CD4-positive, alpha-beta T cell treated with Interleukin-1 beta for 1 hour (primary cell): ENCODE measurements at places on chromosomes 3 and 15.
A peak's percentile ranks its signal among the peaks of the same experiment; 100 is the strongest.

GRCh38 chr3:11445883-11446282 lies 173.7 kb downstream of the ATG7 start:
- no peak for DNase-seq

- DNase-seq, result no peak
Measured at GRCh38 chr3:15714448-15714847, 83.3 kb downstream of the ANKRD28 start.

GRCh38 chr3:170909129-170909903 lies 879 bp upstream of the EIF5A2 start:
- DNase-seq, result no peak

DNA sequence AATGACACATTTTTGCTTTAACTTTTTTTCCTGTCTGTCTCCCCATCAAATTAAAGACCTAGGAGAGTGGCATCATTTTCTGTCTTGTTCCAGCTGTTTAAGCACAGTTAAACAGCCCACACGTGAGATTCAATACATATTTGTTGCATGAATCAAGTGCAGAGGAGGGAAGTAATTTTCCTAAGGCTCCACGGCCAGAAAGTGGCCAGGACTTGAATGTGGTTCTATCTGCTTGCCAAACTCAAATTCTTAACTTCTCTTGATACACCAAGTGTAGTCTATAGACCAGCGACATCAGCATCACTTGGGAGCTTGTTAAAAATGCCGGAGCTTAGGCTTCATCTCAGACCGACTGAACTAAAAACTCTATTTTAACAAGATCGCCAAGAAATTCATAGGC lies 724.8 kb upstream of the CFAP20DC start:
- no peak for DNase-seq

- DNase-seq, result no peak
Measured at GRCh38 chr3:98701071-98701675, 62.0 kb upstream of the ST3GAL6 start.

DNA sequence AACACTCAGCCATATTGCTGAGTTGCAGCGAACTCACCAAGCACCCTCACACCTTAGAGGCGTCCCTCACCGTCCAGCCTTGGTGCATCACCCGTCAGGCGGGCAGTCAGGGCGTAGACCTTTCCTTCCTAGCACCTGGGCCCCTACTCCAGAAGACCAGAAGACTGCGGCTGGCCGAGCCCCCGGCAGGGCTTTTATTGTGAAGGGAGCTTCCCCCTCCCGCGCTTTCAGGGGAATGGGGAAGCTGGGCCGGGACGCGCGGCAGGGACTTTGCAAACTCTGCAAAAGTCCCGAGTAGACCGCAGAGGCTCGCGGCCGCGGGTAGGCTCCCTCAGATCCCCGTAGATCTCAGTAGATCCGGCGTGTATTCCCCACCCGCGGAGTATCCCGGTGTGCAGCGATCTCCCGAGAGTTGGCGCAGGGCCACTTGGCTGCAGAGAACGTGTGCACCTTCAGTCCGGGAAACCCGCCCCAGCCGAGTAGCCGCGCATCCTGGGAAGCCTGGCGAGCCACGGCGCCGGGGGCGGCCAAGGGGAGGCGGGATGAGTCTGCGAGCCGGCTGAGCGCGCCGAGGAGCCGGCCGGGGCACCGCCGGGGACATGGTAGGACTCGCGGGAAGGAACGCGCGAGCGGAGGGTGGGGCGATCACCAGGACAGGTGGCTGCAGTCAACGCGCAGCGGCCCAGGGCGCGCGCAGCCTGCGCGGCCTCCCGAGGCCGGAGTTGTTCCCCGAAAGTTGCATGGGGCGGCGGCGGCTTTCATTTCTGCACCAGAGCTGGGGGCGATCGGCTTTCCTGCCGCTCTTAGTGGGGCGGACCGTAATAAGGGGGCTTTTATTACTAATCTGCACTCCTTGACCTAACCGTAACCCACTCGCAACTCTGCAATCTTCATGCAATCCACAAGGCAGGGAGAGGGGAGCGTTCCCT lies at the start of gene GASK1A:
TSS of gene GASK1A (plus strand) at position 268 of the 929 bp plus-strand sequence. CDS start at position 600, 332 bp downstream.
- no peak for DNase-seq

DNA sequence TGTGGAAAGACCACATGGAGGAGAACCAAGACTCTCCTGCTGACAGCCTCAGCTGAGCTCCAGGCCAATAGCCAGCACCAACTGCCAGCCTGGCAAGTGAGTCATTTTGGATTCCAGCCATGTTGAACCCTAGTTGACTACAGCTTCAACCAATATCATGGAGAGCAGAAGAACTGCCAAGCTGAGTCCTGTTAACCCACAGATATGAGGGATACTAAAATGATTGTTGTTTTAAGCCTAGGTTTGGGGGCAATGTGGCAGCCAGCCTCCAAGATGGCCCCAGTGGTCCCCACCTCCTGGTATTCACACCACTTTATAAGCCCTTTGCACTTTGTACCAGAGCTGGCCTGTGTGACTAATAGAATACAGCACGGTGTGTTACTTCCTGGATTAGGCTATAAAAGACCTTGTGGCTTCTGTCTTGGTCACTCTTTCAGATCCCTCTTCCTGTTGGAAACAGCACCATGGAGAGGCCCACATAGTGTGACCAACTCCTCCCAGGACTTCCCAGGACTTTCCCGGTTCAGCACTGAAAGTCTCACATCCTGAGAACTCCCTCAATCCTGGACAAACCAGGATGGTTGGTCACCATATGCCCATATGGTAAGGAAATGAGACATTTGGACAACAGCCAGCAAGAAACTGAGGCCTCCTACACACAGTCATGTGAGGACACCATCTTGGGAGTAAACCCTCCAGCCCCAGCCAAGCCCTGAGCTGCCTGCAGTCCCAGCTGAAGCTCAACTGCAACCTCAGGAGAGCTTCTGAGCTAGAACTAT lies 32.4 kb upstream of the CDV3 start:
- no peak for DNase-seq

- no peak for DNase-seq
Measured at GRCh38 chr3:134985864-134986715, 191.0 kb downstream of the EPHB1 start.

DNA sequence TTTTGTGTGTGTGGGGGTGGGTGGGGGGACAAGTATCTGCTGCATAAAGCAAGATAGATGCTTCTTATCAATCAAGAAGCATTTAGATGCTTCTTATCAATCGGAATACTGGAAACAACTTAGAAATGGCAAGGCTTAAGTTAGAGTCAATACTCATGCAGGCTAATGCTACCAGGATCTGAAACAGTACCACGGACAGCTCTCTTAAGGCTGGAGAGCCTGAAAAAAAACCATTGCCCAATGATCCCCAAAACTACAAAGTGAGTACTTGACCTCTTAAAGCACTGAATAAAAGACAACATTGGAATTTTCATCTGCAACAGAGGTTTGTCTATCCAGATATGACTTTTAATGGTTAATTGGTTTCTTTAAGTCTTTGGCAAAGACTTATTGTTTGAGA lies 262.3 kb downstream of the GAP43 start:
- DNase-seq, result no peak

GRCh38 chr3:37696661-37697060 lies 165.0 kb upstream of the CTDSPL start:
- DNase-seq, result no peak

- DNase-seq, result no peak
Measured at GRCh38 chr15:51302480-51302879, 35.9 kb downstream of the CYP19A1 start.

DNA sequence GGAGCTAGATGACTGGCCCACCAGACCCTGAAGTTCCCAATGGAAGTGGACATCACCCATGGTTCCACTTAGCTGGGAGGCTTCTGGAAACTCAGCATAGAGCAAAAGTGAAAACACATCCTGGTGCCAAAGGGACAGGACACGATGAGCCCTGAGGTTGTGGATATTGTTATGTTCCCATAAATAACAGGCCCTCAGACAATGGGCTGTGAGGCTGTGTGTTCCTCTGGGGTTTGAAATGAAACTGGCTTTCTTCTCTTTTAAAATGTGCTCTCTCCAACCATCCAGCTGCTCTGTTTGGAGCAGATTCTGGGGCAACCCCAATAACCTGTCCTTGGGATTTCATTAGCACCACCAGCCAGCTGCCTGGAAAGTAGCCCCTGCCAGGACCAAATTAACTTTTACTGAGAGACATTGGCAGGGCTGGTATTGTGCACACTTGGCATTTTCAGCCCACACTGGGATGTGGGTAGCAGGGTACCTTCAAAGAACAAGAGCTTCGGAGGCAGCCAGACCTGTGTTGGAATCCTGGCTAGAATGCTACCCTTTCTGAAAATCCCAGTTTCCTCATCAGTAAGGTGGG lies 97.5 kb downstream of the DNAJB8 start:
- DNase-seq, result no peak

GRCh38 chr3:43180027-43180426 lies 74.1 kb upstream of the POMGNT2 start:
- peak; percentile 56 for DNase-seq

DNA sequence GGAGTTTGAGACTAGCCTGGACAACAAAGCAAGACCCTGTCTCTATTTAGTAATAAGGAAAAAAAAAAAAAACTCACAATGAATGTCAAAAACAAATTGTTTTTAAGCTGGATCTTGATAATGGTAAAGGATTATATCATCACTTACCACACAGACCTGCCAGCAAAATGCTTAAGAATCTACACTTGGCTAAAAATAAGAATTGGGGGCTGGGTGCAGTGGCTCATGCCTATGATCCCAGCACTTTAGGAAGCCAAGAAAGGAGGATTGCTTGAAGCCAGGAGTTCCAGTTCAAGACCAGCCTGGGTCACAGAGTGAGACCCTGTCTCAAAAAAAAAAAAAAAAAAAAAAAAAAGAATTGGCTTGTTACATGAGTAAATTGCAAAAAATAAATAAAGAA lies 31.0 kb downstream of the ACAP2 start:
- no peak for DNase-seq

DNA sequence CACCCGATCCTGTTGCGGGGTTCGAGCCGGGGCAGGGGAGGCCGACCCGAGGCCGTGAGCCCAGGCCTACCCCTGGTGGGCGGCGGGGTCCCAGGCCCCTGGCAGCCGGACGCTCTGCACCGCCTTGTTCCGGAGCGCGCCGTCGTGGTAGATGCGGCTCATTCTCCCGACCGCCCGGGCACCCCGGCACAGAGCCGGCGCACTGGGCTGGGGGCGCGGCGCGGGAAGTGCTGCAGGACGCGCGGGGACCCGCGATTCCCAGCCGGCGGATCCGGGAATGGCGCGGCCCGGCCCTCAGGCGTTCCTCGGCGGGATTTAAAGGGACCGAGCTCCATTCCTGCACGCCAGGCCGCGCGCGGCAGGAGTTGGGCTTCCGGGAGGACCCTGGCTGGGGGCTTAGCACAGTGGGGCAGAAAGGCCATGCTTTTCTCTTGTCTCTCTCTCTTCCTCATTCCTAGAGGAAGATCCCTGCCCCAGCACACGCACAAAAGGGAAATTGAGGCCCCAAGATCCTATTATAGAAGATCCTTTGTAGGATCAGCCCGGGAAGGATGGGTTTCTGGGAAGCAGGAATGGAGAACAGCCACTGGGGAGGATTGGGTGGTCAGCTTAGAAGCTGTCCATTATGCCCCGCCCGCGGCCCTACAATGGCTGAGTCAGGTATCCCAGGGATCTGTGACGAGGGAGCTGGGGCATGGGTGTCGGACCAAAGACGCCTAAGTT lies at the start of gene ARPIN:
TSS of gene ARPIN (minus strand) at position 279 of the 723 bp plus-strand sequence. CDS start at position 162, 117 bp downstream.
- no peak for DNase-seq

DNA sequence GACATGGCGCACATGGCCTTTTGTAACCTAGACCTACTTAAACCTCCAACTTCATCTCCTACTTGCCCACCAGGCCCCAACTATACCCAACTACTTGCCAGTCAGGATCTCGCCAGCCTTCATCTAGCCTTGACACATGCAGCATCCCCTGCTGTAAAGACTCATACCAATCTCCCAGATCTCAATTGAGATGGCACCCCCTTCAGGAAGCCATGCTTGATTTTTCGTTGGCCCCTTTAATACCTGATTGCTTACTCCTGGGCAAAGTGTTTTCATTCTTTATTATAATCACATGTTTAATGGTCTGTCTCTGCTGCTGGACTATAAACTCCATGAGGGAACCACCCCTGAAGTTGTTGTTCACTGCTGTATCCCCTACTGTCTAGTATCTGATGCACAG lies 150.8 kb downstream of the SOX2 start:
- no peak for DNase-seq

GRCh38 chr3:43794776-43795175 lies 104.0 kb downstream of the ABHD5 start:
- no peak for DNase-seq

DNA sequence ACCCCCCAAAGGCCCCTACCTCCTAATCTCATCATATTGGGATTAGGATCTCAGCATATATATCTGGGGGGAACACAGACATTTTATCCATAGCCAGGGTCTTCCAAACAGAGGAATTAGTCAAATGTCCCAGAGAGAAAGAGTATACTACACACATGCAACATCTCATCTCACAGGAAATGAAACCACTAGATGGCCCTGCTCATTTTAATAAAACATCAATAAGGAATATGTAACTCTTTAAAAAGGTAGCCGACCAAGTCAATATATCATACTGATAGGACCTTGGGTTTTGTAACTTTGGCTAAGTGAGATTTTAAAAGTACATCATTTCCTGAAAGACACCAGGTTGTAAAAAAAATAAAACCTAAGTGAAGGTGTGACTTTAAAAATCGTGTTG lies 45.6 kb upstream of the THSD4 start:
- DNase-seq, result no peak

DNA sequence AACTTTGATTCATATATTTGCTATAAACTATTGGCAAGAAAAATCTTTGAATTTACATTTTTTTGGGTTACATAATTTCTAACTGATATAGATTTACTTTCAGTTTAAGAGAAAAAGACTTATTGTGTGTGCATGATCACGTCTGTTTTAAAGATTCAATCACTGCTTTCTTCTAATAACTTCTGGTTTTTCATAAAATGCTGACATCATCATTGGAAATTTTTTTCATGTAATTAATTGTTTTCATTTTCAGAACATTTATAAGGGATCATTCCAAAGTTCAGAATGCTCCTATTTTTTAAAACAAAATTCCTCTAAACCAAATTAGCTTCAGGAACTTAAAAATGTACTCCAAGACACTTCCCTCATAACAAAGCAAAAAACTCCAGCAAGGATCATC lies 500.7 kb upstream of the GBE1 start:
- no peak for DNase-seq

- DNase-seq, result no peak
Measured at GRCh38 chr3:139830817-139831216, 104.2 kb upstream of the CLSTN2 start.

GRCh38 chr15:69531665-69532027 lies 79.0 kb downstream of the RPLP1 start:
- DNase-seq, result no peak

- DNase-seq, result no peak
Measured at GRCh38 chr15:62783303-62783957, 259.1 kb upstream of the TPM1 start.

- no peak for DNase-seq
Measured at GRCh38 chr3:187044867-187045552, 94.3 kb downstream of the RPL39L start.
